ENCODE measurements at places on chromosomes 3 and 15.
A peak's percentile ranks its signal among the peaks of the same experiment; 100 is the strongest.

- DNase-seq = no peak
Measured at GRCh38 chr3:159788291-159788690, 200.3 kb upstream of the IL12A start.

- DNase-seq = no peak
Measured at GRCh38 chr15:57172925-57173324, 203.4 kb upstream of the CGNL1 start.

GRCh38 chr15:96699871-96700401 is 369.4 kb downstream of the NR2F2 start:
- no peak for DNase-seq

DNA sequence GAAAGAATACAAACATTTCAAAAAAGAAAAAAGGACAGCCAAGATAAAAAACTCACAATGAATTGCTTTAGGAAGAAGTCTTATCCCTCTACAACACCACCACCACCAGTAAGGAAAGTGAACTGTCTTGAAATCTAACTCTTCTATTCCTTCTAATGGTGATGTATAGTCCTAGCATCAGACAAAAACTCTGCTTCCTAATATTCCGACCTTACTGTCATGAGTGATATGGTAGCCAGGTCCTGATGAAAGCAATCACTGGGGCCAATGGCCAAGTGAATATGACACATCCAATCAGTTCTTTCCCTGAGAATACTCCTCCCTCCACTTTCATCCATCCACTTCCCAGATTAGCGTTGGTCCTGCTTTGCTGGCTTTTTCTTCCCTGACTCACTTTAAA is 14.8 kb downstream of the GK5 start:
- DNase-seq = no peak

GRCh38 chr3:53493963-53494791 is at the start of gene CACNA1D:
CACNA1D (plus strand) TSS chr3:53494611; CDS start chr3:53495167, 556 bp downstream.
- DNase-seq = no peak

GRCh38 chr3:148845756-148846395 is 18.3 kb downstream of the CPB1 start:
- DNase-seq = no peak

- no peak for DNase-seq
Measured at GRCh38 chr3:16024548-16024947, 149.9 kb upstream of the GALNT15 start.

DNA sequence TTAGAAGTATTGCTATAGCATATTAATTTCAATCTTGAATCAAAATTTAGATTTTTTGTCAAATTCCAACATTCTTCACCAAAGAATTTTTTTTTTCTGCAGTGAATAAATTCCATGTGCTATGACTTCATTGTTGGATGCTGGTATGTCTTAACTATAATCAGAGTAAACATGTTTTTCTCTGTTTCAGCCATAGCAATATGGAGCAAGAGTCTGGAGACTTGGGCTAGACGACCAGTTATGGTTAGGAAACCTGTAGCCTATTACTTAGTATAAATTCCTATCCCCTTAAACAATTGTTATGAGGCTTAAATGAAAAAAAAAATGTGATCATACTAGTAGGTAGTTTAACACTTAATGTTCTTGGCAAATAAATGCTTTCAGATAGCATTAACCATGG is 431.9 kb upstream of the FRG2C start:
- no peak for DNase-seq

DNA sequence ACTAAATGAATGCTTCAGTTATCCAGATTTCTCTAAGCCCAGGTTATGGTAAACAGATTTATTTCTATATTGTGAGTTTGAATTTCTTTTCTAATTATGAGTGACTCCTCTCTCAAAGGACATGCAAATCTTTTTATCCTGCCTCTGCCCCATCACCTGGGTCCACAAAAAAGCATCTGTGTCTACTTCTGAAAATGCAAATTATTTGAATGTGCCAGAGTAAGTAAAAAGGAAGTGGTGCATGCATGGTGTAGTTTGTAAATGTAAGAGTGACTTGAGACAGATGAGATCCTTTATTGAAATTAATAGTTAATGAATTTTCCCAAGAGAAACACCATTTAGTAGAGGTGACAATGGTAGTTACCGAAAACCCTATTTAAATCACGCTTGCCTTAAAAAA is 26.9 kb downstream of the MCTP2 start:
- no peak for DNase-seq

- no peak for DNase-seq
Measured at GRCh38 chr3:40557575-40558161, 32.9 kb downstream of the ZNF621 start.

DNA sequence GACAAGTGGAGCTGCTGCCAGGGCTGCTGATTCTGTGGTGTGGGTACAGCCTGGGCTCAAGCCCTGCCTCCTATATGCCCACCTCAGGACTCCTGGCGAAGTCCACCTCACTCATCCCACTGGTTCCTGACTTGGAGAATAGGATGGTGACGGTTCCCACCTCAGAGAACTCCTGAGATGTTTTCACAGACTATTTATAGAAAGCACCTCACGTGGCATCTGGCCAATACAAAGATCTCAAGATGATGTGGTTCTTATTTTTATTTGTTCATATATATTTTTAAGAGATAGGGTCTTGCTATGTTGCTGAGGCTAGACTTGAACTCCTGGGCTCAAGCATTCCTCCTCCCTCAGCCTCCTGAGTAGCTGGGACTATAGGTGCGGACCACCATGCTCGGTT is 236.9 kb upstream of the BHLHE40 start:
- DNase-seq = no peak

- no peak for DNase-seq
Measured at GRCh38 chr15:35723120-35723847, 177.3 kb upstream of the DPH6 start.

- DNase-seq = no peak
Measured at GRCh38 chr3:180402471-180403073, 199.4 kb upstream of the TTC14 start.

DNA sequence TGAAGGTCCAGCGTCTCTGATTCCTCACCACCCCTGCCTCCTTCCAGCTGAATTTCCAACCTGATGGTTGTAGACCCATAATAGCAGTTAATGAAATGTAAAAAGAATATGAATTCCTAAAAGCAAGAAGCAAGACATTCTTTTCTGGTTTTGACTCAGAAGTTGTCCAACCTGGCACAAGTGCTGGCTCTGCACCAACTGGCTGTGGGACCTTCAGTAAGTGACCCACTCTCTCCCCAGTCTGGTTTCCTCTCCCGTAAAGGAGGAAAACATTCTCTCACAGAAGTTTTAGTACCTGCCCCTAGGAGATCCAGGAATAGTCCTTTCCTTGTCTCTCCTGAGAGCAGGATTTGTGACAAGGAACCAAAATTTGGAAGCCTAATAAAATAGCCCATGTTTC is 236.9 kb upstream of the TRIM42 start:
- no peak for DNase-seq

- no peak for DNase-seq
Measured at GRCh38 chr15:31970007-31970406, 60.3 kb upstream of the CHRNA7 start.

- no peak for DNase-seq
Measured at GRCh38 chr3:71310980-71311660, 272.4 kb downstream of the FOXP1 start.

GRCh38 chr15:69591905-69592508 is 139.4 kb downstream of the RPLP1 start:
- no peak for DNase-seq

DNA sequence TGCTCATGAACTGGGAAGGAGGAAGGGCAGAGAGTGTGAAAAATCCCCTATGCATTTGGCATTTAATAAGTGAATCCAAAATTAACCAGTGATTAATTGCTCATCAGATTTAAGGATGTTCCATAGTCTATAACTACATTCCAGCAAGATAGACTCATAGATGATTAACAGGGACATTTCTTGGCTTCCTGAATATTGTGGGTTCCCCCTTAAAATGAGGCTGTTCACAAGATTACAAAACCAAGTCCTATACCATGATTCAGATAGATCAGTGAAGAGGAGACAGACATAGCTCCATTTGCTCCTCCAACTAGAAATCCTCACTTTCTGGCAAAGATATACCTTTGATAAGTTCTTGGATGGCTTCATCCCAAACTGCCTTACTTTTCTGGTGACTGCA is 15.4 kb downstream of the RASGRP1 start:
- no peak for DNase-seq

- DNase-seq = peak; percentile 41
Measured at GRCh38 chr15:94164202-94164807, 67.1 kb upstream of the MCTP2 start.

- no peak for DNase-seq
Measured at GRCh38 chr15:28888900-28889299, 3.1 kb downstream of the APBA2 start.

- DNase-seq = no peak
Measured at GRCh38 chr15:81155375-81156218, 21.5 kb downstream of the CFAP161 start.

DNA sequence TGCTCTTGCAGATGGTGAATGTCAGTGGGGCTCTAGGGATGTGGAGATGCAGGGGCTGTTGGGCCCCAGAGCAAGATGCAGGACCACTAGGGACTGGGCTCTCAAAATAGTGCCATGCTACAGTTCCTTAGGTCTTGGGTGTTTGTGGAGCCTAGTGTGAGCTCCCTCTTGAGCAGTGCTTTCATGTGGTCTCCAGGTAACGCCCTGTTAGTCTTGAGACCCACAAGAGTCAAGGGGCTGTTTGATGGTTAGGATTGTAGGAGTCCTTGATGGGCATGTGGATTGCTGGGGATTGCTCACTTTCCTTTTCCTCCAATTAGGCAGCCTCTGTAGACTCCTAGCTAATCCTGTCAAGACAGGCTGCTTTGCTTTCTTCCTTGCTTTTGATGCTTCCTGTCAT is 56.0 kb downstream of the CCDC66 start:
- no peak for DNase-seq

- DNase-seq = no peak
Measured at GRCh38 chr3:7977245-7978086, 524.2 kb upstream of the LMCD1 start.

GRCh38 chr3:76028774-76029173 is 243.4 kb upstream of the ZNF717 start:
- no peak for DNase-seq

DNA sequence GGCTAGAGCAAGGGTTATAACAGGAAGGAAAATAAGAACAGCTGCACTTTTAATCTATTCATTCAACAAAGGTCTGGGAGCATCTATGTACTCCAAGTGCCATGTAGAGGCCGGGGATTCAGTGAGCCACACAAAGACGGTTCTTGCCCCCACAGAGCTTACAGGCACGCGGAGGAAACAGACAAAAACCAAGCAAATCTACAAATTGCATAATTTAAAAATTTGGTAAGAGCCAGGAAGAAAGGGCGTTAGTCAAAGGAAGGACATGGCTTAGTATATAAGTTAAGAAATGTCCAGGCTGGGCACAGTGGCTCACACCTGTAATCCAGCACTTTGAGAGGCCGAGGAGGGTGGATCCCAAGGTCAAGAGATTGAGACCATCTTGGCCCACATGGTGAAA is 10.4 kb upstream of the GREM1 start:
- no peak for DNase-seq

- no peak for DNase-seq
Measured at GRCh38 chr3:61562042-61562720, 810 bp downstream of the PTPRG start.

- DNase-seq = no peak
Measured at GRCh38 chr15:64633332-64633731, 142.1 kb downstream of the RBPMS2 start.

- DNase-seq = no peak
Measured at GRCh38 chr15:42155546-42156242, 742 bp downstream of the PLA2G4F start.

DNA sequence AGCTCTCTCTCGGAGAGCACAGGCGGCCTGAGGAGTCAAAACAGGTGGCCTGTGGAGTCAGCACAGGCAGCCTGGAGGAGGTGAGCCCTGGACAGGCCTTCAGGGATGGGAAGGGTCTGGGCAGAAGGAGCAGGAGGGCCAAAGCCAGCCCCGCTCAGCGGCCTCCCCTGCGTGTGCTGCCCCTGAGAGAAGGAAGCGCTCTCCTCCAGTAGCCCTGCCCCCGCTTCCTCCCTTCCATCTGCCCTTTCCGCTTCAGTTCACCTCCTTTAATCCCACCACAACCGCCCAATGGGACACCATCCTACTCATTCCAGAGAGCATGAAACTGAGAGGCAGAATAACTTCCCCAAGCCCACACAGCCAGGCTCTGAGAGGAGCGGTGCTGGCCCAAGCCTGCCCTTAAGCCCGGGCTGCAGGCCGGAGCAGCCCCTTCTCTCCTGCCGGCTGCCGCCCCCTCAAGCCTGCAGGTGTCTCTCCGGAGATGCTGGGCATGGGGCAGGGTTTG is 3.2 kb upstream of the NR2E3 start:
- DNase-seq = no peak

DNA sequence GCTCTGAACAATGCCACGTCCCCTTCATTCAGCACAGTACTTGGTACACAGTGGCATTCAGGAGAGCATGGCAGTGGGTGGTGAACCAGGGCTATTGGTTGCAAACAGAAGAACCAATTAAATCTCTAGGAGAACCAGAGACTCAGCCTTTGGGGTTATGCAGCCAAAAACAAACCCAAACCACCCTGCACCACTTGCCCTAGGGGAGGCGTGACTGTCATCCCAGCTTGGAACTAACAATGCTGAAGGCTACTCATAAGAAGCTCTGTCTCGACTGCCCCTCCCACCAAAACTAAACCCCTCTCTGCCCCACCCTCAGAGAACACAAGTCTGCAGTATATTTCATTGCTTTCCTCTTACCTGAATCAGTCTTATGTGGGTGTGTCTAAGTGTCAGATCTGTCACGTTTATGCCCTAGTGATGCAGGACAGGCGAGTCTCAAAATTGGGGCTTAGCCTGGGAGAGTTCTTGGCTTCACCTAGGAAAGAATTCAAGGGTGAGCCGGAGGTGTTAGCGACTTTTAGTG is 15.2 kb upstream of the KLHL40 start:
- no peak for DNase-seq

DNA sequence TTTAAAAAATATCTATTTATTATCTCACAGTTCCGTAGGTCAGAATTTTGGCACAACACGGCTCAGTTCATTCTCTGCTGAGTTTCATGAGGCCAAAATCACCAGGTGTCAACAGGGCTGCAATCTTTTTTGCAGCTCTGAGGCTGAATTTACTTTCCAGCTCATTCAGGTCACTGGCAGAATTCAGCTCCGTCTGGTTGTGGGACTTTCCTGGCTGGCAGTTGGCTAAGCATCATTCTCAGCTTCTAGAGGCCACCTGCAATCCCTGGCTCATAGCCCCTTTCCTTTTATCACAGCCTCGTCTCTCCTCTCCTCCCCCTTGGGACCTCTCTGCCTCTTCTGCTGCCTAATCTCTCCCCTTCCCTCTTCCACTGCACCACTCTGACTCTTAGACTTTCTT is 174.0 kb upstream of the WNT5A start:
- DNase-seq = no peak

DNA sequence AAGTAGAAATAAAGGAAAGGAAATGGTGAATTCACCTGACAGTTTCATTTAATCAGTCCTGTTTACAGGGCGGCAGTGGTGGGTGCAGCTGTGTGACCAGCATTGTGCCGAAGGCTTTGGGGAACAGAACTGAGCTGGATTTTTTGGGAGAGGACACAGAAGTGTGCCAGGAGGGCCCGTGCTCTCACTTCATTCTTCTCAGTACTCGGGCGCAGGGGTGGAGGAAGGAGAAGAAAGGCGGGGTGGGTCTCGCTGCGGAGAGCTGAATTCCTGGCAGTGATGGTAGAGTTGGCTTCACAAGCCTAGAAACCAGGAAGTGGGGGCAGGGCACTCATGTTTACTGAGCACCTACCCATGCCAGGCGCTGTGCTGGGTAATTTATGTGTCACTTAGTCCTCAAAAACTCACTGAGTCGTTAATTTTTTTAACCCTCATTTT is 64.6 kb downstream of the CRTC3 start:
- DNase-seq = peak; percentile 75

Measured in activated T-cell treated with anti-CD3 and anti-CD28 coated beads for 1 hour (primary cell).